RKO (cell line): ENCODE measurements at places on chromosomes 5 and 9.

- DNase-seq, result peak; percentile 5
Measured at GRCh38 chr5:35876922-35877321, 20.2 kb downstream of the IL7R start.

DNA sequence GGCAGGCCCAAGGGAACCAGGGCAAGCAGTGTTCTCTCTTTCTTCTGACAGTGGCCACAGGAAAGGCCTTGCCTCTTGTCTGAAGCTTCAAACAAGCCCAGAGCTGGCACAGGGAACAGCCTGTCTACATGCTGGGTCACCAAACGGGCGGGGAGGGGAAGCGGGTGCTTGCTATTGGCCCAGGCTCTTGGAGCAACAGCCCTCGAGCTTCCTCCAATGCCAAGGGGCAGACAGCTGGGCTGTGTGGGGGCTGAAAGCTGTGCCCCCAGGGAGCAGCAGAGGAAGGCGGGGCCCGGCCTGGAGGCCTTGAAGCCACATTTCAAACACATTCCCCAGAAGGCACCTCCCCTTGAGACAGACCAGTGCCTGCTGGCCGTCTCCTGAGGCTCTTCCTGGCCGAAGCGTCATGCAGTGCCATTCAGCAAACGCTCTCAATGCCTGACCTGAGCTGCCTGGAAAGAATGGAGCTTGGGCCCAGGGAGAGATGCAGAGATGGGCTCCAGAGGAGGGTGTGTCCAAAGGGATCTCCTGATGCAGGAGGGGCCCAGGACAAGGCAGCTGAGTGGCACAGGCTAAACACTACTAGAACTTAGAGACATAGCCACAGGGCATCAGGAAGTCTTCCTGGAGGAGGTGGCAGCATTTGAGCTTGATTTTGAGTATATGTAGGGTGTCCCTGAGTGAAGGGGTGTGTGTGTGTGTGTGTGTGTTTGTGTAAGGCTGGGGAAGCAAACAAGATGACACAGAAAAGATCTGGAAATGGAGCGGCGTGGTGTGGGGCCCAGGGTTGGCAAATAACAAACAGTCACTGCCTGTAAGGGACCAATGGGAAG is 2.5 kb downstream of the FIBCD1 start:
- DNase-seq, result no peak

DNA sequence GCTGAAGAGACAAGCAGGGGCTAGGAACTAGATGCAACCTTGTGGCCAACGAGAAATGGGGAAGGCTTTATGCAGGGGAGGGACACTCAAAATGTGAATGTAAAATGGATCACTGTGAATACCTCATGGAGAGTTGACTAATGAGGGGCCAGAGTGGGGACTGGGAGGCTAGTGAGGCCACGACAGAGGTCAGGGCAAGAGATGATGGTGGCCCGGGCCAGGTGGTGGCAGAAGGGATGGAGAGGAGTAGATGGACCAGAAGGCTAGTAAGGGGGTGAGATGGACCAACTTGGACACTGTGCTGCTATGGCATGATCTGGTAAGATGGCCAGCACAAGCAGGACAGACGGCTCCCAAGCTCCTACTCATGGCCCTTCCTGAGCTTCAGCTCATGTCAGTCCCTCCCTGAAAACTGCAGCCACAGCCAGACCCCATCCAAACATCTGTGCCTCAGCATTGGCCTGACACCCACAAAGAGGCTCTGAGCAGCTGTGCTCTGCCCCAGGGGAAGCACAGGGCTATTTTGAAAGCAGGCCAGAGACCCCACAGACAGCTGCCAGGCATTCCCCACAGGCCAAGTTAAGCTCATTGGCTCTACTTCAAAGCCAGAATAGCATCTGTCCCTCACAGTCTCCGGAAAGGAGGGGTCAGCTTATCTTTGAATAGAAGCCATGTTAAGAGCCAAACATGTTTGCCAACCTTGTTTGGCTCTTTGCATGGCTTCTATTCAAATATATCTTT is 22.1 kb downstream of the P4HA2 start:
- DNase-seq, result no peak

- peak; percentile 94 for DNase-seq
Measured at GRCh38 chr5:87151547-87151946, 116.1 kb upstream of the RASA1 start.

- DNase-seq, result no peak
Measured at GRCh38 chr9:113958556-113958955, 82.4 kb downstream of the ZNF618 start.

GRCh38 chr5:31894141-31894540 is 255.2 kb downstream of the PDZD2 start:
- DNase-seq, result no peak

DNA sequence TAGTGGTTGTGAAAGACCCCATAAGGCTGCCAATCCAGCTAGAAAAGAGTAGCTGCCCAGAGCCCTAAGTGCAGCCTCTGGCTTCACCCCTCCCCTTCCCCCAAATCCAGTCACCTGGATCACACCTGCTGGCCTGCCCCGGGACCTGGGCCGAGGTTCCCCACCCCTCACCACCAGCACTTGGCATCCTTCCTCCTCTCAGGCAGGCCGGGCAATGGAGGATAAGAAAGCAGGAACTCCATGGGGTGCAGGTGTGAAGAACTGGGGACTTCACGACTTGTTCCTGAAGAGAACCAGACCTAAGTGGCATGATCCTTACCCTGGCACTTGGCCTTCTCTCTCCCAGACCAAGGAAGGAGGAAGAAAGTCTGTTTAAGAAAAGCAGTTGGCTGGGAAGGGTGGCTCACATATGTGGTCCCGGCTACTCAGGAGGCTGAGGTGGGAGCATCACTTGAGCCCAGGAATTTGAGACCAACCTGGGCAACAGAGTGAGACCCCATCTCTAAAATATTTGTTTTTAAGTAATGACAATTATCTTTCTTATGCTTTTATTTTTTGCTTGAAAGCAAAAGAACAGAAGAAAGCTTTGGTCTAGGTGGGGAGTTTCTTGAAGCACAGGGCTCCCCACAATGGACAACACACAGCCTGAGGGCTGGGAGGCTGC is 131.1 kb downstream of the PAX5 start:
- no peak for DNase-seq

DNA sequence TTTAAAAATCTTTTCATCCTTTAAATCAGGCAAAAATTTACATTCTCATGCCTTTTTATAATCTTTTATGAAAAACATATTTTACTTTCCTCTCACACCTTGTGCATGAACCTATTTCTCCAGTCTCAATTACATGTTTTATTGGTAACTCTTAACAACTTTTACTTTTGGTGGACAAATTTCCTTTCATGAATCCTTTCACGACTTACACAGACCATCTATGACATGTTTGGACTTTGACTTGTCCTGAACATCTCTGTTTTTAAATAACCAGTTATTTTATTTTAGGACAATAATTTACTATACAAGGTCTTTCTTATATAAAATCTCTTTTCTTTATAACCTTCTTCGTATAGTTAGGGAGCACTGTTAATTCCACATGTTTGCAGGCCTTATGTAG is 26.5 kb upstream of the MTMR12 start:
- peak; percentile 50 for DNase-seq

GRCh38 chr5:42992088-42992879 is 47.8 kb downstream of the ANXA2R start:
- peak; percentile 82 for DNase-seq

DNA sequence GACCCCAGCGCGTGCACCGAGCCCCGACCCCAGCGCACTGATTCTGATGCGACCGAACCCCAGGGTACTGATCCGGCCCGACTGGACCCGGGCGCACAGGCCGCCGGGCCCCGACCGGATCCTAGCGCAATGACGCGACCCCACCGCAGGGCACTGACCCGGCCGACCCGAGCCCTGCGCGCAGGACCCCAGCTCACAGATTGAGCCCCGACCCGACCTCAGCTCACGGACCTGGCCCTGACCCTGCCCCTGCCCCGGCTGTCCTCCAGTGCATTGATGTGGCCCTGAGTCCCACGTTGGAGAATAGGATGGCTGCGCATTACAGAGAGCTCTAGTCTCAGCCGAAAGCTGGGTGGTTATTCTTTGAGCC is 438 bp downstream of the TRIP13 start:
- DNase-seq, result peak; percentile 13

DNA sequence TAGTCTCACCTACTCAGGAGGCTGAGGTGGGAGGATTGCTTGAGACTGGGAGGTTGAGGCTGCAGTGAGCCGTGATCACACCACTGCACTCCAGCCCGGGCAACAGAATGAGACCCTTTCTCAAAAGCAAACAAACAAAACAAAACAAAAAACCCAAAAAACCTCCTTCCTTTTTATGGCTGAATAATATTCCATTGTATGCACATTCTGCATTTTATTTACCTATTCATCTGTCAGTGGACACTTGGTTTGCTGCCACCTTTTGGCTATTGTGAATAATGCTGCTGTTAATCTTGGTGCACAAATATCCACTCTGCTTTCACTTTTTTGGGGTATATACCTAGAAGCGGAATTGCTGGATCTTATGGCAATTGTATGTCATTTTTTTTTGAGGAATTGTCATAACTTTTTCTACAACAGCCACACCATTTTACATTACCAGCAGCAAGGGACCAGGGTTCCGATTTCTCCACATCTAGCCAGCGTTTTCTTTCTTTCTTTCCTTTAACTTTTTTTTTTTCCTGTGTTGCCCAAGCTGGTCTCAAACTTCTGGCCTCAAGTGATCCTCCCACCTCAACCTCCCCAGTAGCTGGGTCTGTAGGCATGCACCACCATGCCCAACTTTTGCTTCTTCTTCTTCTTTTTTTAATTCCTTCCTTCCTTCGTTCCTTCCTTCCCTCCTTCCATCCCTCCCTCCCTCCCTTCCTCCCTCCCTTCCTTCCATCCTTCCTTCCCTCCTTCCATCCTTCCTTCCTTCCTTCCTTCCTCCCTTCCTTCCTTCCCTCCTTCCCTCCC is 30.6 kb downstream of the NKX2-5 start:
- DNase-seq, result peak; percentile 57

GRCh38 chr5:22391956-22392355 is 461.2 kb downstream of the CDH12 start:
- peak; percentile 25 for DNase-seq

- no peak for DNase-seq
Measured at GRCh38 chr9:134678206-134678605, 36.6 kb downstream of the COL5A1 start.

GRCh38 chr5:139862313-139862712 is 66.7 kb downstream of the PSD2 start:
- peak; percentile 81 for DNase-seq

DNA sequence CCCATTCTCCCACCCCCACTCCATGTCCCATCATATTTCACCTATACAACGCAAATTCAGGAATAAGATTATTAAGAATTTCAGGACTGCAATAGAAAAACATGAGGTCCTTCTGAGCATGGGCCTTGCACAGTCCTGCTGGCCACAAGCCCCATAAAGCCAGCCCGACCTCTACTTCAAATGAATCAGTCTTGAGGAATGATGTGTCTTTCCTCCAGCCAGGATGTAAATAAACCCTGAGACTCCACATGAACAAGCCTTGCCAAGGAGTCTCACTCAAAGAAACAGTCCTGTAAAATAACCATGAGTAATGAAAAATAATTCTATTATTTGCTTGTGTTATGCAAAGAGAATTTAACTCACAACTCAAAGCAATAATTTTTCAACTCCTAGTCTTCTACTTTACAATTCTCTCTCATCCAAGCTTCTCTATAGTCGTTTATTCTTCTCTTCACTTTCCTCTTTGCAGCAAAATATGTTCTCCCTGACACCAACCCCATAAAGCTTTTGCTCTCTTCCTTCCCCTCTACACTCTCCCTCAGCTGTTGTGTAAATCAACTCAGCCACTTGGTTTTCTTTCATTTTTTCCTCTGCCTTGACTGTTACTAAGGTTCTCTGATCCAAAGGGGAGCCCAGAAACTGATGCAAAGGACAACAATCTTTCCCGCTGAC is 140.1 kb upstream of the MOCS2 start:
- no peak for DNase-seq

GRCh38 chr9:75376680-75377254 is 288.5 kb downstream of the OSTF1 start:
- no peak for DNase-seq

- no peak for DNase-seq
Measured at GRCh38 chr5:157113002-157113401, 4.2 kb upstream of the HAVCR2 start.

GRCh38 chr5:171999100-171999499 is 7.3 kb downstream of the FBXW11 start:
- no peak for DNase-seq

GRCh38 chr5:149280124-149280523 is 8.5 kb downstream of the AFAP1L1 start:
- DNase-seq, result no peak

DNA sequence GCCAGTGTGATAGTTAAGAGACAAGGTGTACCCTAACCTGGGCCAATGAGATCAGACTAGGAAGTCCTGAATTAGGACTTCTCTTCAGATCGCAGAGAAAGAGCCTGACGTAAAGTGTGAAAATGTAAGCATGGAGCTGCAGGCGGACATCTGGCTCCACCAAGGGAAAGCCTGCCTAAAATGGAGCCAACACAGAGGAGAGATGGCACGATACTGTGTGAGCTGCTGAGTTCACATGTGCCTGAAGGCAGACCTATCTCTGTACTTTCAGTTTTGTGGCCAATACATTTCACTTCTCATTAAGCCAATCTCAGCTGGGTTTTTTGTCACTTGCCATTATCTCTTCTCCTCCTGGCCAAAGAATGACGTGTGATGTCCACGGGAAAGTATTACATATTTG is 210.5 kb downstream of the ELAVL2 start:
- DNase-seq, result no peak

- no peak for DNase-seq
Measured at GRCh38 chr9:132351404-132352045, 3.3 kb downstream of the SETX start.

DNA sequence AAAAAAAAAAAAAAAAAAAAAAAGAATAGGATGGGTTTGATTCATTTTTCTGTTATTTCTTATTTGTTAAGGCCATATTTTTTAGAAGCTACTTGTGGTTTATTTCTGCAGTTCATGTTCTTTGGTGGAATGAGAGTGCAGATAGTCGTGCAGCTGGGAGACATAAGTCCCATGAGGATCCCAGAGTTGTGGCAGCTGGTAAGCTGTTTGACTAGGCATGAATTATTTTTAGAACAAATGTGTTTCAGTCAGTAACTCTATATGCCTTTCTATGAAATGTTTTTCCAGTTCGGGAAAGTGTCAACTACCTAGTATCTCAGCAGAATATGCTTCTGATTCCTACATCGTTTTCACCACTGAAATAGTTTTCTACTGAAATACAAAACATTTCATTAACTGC is 5.0 kb upstream of the NIPSNAP3B start:
- no peak for DNase-seq

- no peak for DNase-seq
Measured at GRCh38 chr9:120486347-120486746, 93.6 kb downstream of the CDK5RAP2 start.

- DNase-seq, result no peak
Measured at GRCh38 chr5:137939331-137939730, 50.1 kb downstream of the PKD2L2 start.

GRCh38 chr5:173726846-173727557 is 110.6 kb upstream of the BOD1 start:
- DNase-seq, result no peak

- no peak for DNase-seq
Measured at GRCh38 chr9:134307674-134308638, 18.3 kb upstream of the RXRA start.

DNA sequence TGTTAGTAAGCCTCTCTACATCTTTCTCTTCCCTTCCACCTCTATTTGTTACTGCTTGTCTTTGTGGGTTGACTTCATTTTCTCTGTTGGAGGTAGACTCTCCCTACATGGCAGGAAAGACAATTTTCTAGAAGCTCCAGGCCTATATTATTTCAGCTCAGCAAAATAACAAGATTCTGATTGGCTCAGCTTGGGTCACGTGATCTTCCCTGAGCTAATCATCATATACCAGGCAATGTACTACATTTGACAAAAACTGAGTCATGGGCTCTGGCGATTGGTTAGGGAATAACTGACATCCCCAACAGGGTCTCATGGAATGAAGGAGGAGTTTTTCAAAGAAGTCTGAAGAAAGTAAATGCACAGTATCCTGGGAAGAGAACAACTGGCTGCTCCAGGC is 65.6 kb upstream of the NR3C1 start:
- DNase-seq, result no peak
